ENCODE measurements at places on chromosomes 1 and 21.

DNA sequence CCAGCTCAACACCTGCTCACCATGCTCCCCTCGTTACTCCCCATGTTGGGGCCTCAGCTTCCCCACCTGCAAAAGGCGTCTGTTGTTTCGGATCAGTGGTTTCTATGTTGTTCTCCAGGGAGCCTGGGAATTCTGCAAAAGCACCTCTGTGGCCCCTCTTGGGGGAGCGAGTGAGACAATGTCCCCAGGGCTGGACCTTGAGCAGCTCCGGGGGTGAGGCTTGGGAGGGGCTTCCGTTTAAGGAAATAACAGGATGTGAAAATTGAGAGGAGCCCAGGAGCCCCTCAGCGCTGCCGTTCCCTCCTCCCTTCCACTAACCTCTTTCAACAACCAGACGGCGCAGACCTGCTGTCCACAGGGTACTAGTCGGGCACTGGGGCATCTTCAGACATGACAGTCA, 98.5 kb upstream of the IFFO2 start:
- DNase-seq: no peak
- H3K27me3 ChIP-seq: peaks cover 78% of the 10 kb centered on the region
- no peaks in the 10 kb centered on the region for H3K36me3 ChIP-seq
- peaks cover 12% of the 10 kb centered on the region for H3K4me1 ChIP-seq
- H3K4me3 ChIP-seq: no peak overlapping the region

GRCh38 chr1:237199026-237199425, 157.0 kb downstream of the RYR2 start:
- H3K27ac ChIP-seq: no peak overlapping the region
- no peak for DNase-seq
- no peaks in the 10 kb centered on the region for H3K36me3 ChIP-seq
- no peaks in the 10 kb centered on the region for H3K4me1 ChIP-seq
- H3K27me3 ChIP-seq: no peaks in the 10 kb centered on the region
- no peak overlapping the region for H3K4me3 ChIP-seq

GRCh38 chr1:93443454-93443853, 4.5 kb upstream of the FNBP1L start:
- no peak for DNase-seq
- H3K4me3 ChIP-seq: no peak overlapping the region
- H3K27me3 ChIP-seq: peaks cover 58% of the 10 kb centered on the region
- H3K36me3 ChIP-seq: no peaks in the 10 kb centered on the region

DNA sequence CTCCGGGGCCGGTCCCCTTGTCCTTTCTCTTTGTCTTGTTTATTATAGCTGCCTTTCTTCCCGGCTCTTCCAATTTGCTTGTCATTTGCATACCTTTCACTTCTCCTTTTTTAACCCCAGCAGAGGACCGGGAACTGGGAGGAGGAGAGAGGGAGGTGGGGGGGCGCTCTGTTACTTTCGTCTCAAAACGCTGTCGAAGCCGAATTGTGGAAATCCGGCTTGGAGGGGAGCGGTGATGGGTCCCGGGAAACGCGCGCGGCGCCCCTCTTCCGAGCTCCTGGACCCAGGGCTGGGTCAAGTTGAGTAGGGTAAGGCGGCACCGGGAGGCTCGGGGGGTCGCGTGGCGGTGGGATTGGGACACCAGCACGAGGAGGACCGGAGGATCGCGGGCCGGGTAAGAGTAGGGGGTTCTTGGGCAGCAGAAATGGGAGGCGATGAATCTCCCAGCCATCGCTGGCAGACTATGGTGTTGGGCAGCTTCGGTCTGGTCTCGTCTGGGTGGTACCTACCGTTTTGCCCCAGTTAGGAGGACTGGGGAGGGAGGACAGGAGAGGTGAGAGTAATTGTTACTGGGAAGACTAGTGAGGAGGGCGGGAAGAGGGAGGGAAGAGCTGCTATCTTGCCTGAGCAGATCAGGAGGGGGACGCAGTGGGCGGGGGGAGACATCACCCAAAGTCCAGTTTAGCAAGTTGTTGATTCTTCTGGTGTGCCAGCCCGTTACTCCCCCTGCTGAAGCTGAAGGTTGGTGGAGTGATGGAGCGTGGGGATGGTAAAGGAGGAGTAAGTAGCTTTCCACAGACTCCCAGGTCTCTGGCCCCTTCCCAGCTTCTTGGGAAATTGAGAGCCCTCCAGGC, 1.5 kb downstream of the PROX1 start:
- H3K4me1 ChIP-seq: peaks cover 42% of the 10 kb centered on the region
- peaks cover 75% of the 10 kb centered on the region for H3K27me3 ChIP-seq
- H3K4me3 ChIP-seq: peak overlapping the region; percentile 82
- no peak for DNase-seq
- H3K27ac ChIP-seq: no peak overlapping the region
- peaks cover 6% of the 10 kb centered on the region for H3K36me3 ChIP-seq

DNA sequence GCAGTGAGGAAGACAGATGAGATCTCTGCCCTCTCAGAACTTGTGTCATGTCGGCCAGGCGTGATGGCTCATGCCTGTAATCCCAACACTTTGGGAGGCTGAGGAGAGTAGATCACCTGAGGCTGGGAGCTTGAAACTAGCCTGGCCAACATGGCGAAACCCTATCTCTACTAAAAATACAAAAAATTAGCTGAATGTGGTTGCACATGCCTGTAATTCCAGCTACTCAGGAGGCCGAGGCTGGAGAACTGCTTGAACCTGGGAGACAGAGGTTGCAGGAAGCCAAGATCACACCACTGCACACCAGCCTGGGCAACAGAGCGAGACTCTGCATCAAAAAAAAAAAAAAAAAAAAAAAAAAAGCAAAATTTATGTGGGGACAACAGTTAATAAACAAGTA, 40.9 kb upstream of the RALGPS2 start:
- no peak overlapping the region for H3K4me3 ChIP-seq
- no peak for DNase-seq
- H3K4me1 ChIP-seq: no peaks in the 10 kb centered on the region
- H3K27ac ChIP-seq: no peak overlapping the region
- no peaks in the 10 kb centered on the region for H3K27me3 ChIP-seq

GRCh38 chr1:44227211-44227610, 13.9 kb downstream of the DMAP1 start:
- no peak for DNase-seq
- no peaks in the 10 kb centered on the region for H3K27me3 ChIP-seq
- H3K27ac ChIP-seq: no peak overlapping the region
- no peaks in the 10 kb centered on the region for H3K36me3 ChIP-seq
- peaks cover 6% of the 10 kb centered on the region for H3K4me1 ChIP-seq

DNA sequence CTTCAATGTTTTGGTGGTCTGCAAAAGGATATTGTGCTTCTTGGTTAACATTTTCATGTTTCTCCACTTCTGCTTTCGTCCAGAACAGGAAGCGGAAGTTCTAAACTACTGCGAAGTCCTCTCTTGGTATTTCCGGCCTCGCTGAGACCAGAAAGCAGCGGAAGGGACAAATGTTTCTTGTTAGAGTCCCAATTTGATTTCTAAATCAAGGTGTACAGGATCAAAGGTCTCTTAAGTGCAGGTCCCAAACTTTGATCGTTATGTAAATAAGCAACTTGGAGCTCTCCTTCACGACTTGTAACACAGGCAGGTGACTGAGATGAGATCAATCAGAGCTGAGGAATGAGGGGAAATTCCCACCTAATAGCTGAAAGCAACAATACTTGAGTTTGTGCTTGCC, 40.1 kb upstream of the HMCN1 start:
- peak overlapping the region; percentile 75 for H3K27ac ChIP-seq
- DNase-seq: peak; percentile 53
- H3K27me3 ChIP-seq: peaks cover 1% of the 10 kb centered on the region
- H3K4me1 ChIP-seq: peaks cover 18% of the 10 kb centered on the region

- no peaks in the 10 kb centered on the region for H3K4me1 ChIP-seq
- no peak overlapping the region for H3K4me3 ChIP-seq
- H3K27me3 ChIP-seq: peaks cover 34% of the 10 kb centered on the region
- no peak for DNase-seq
- no peak overlapping the region for H3K27ac ChIP-seq
These were observed 8.9 kb downstream of the SLC6A17 start for GRCh38 chr1:110159168-110159567.

DNA sequence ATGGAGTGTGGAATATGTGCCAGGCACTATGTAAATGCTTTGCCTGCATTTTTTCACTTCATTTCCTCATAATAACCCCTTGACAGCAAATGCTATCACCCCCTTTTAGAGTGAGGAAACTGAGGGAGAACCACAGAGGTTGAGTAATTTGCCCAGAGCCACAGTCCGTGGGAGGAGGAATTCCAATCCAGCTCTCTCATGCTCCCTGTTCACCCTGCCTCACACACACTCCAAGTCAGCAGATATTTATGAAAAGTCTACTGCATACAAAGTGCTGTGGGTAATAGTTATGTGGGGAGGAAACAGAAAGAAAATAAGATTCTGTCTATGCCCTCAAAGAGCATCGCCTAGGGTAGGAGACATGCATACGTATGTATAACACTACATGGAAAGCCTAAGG, 30.9 kb upstream of the RBM15 start:
- no peak overlapping the region for H3K27ac ChIP-seq
- no peaks in the 10 kb centered on the region for H3K4me1 ChIP-seq
- no peak overlapping the region for H3K4me3 ChIP-seq
- peaks cover 15% of the 10 kb centered on the region for H3K27me3 ChIP-seq
- no peak for DNase-seq

GRCh38 chr1:181910905-181911304, 150.6 kb downstream of the ZNF648 start:
- no peak overlapping the region for H3K4me3 ChIP-seq
- H3K27ac ChIP-seq: no peak overlapping the region
- peaks cover 7% of the 10 kb centered on the region for H3K27me3 ChIP-seq
- no peaks in the 10 kb centered on the region for H3K36me3 ChIP-seq
- H3K4me1 ChIP-seq: no peaks in the 10 kb centered on the region
- no peak for DNase-seq

DNA sequence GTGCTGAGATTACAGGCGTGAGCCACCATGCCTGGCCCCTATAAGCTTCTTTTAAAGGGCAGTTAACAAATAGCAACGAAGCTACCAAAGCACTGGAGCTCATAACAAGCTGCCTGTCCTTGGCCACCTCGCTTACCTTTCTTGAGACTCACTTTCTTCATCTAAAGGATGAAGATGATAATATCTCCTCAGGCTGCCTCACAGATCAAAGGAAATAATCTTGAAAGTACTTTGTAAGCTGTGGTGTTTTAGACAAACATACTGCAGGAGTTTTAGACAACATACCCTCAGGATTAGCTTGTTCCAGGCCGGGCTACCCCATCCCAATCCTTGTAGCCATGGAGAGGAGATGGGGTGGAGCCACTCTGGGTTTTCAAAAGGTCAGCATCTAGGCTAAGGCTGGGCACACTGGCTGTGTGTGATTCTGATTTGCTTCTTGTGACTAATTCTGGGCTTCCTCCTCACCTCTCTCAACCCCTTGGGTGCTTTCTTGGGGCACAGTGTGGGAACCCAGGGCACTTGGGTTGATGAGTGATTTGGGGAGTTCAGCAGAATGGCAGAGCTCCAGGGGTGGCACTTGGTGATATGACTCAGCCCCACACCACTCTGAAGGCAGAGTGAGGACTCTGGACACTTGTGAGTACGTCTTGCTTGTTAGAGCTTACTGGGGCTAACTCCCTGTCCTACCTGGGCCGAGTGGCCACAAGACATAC, 5.2 kb downstream of the GPR25 start:
- H3K4me1 ChIP-seq: peaks cover 20% of the 10 kb centered on the region
- DNase-seq: peak; percentile 37
- H3K27me3 ChIP-seq: peaks cover 58% of the 10 kb centered on the region
- H3K36me3 ChIP-seq: no peaks in the 10 kb centered on the region
- no peak overlapping the region for H3K4me3 ChIP-seq

DNA sequence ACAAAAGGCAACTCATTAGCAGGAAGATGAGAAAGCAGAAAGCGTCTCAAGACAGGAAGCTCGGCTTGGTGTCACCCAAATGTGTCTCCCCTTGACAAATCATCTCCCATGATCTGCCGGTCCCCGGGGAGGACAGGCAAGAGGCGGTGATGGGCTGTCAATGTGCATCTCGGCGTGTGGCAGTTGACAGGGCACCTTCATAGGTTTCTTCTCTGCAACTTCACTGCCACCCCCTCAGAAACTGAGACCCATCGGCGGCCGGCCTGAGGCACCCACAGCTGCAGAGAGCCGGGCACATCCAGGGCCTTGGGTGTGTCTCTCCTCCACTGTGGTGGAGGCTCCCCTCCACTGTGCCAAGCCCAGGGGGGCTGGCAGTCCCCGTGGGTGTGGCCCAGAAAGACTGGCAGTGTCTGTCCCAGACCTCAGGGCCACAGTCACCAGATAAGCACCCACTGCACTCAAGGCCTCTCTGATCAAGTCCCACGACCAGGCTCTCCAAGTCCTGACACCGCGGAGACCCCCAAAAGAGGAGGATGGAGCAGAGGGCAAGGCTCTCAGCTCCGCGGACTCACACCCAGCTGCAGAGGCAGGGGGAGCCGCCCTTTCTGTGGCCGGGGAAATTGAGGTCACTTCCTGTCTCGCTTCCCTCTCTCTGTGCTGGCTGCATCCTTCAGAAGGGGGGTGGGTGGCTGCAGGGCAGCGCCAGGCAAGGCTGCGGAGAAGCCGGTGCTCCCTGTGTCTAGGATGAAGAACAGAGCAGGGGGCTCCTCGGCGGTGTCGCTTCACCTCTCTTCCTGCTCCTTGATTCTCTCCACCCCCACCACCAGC, 39.6 kb upstream of the LBR start:
- H3K4me3 ChIP-seq: peak overlapping the region; percentile 90
- H3K27ac ChIP-seq: peak overlapping the region; percentile 99
- H3K36me3 ChIP-seq: peaks cover 2% of the 10 kb centered on the region

DNA sequence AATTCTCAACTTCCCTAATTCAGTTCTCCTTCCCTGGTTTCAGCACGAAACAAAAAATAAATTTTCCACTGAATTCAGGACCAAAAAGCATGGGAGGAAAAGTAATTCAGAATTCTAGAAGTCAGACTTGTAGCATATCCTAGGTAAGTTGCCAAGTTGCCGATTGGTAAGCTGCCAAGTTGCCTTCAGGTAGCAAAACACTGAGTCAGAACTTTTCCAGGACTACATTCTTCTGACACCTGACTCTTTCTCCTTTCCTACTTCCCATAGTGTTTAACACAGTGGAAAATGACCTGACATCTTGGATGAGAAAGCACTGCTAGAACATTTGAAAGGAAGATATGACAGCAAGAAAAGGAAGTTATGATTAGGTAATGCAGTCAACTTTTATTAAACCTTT, 322.8 kb downstream of the SPATA17 start:
- no peaks in the 10 kb centered on the region for H3K27me3 ChIP-seq
- H3K4me3 ChIP-seq: no peak overlapping the region
- no peak overlapping the region for H3K27ac ChIP-seq

GRCh38 chr21:45104560-45104959, 30.2 kb downstream of the ADARB1 start:
- H3K27me3 ChIP-seq: no peaks in the 10 kb centered on the region
- peaks cover 70% of the 10 kb centered on the region for H3K4me1 ChIP-seq
- peaks cover 6% of the 10 kb centered on the region for H3K36me3 ChIP-seq
- H3K27ac ChIP-seq: no peak overlapping the region
- no peak for DNase-seq

DNA sequence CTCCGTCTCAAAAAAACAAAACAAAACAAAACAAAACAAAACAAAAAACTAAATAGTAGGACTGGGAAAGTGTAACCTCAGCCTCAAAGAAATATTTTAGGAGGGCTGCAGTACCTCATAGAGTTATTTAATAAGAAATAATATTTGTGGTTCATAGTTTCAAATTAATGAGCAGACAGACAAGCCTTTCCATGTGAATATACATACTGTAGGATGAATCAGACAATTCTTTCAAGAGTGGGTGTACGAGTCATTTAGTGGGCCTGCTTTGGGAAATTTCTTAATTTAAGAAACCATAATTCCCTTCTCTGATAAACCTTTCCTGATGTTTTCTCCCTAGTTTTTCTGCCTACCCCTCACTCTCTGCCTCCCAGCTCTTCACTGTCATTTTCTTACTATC, 52.5 kb downstream of the CDC14A start:
- peak overlapping the region; percentile 4 for H3K27ac ChIP-seq
- H3K4me3 ChIP-seq: no peak overlapping the region
- DNase-seq: no peak
- no peaks in the 10 kb centered on the region for H3K27me3 ChIP-seq
